ENCODE measurements at places on chromosomes 3 and 15.
A peak's percentile ranks its signal among the peaks of the same experiment; 100 is the strongest.

DNA sequence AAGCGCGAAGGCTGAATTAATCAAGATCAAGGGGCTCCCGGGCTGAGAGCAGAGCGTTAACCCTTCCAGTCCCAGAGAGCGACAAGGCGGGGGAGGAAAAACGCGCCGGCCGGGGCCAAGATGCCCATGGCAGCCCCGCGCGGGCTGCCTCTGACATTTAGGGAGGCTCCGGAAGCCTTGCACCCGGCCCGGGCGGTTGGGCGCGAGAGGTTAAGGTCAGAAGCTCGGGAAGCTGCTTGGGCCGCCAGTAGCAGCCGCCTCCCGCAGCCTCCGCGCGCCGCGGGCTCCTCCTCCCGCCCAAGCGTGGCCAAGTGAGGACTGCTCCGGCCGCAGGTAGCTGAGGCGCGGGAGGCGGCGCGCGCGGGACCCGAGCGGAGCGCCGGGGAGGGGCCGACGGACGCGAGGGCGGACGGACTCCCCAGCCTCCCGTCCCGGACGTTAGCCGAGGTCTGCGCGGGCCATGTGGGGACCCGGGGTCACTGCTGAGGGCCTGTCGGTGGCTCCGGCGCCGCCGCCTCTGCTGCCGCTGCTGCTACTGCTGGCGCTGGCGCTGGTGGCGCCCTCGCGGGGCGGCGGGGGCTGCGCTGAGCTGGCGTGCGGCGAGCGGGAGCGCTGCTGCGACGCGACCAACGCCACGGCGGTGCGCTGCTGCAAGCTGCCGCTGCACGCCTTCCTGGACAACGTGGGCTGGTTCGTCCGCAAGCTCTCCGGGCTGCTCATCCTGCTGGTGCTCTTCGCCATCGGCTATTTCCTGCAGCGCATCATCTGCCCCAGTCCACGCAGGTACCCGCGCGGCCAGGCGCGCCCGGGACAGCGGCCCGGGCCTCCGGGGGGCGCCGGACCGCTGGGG is at the start of gene C3orf80:
Gene C3orf80, plus strand, starts transcription at position 247 of the 850 bp plus-strand sequence. Its CDS starts 214 bp downstream, at position 461.
- peak; percentile 93 for DNase-seq

DNA sequence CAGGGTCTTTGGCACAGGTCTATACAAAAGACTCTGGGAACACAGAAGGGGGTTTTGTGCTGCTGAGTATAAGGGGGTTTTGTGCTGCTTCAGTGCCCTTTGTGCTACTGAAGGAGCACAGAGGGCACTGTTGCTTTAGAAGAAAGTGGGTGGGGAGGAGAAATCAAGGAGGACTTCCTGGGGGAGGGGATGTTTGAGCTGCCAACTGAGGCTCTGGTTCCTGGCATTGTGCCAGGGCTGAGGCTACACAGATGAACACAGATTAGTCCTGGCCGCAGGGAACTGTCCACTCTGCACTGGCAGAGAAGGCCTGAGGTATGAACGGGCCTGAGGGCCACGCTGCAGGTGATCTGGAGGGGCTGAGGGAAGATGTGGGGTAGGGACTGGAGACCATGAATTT is 32.2 kb upstream of the SEC13 start:
- DNase-seq, result no peak

- no peak for DNase-seq
These were observed 22.4 kb downstream of the NANOGP8 start for GRCh38 chr15:35062738-35063099.

DNA sequence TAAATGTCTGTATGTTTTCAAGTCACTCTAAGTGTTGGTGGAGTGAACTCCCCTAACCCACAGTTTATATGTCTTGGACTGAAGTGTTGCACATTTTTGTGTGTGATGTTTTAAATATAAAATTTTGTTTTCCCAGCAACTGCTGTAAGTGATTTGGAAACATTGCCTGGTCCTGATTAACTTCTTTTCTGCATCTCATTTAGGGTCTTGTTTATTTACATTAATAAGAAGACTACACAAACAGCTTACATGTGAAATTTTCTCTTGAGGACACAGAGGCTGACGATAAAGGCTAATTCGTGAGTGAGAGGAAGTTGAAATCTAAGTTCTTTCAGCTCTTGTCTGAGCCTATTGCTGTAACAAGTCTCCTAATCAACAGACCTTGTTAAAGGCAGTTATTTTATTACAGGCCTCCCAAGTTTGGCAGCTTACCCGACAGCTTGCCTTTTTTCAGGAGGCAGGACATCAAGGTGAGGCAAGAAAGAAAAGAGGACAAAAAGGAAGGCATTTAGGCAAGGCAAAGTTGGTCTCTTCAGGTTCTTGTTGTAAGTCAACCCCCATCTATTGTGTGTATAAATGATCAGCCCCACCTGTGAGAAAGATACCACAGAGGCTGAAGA is 177.7 kb upstream of the NR2E3 start:
- no peak for DNase-seq

- no peak for DNase-seq
These were observed 522.4 kb upstream of the NAALADL2 start for GRCh38 chr3:174336784-174337183.

GRCh38 chr3:10907262-10907661 is 85.3 kb upstream of the SLC6A1 start:
- DNase-seq, result no peak

DNA sequence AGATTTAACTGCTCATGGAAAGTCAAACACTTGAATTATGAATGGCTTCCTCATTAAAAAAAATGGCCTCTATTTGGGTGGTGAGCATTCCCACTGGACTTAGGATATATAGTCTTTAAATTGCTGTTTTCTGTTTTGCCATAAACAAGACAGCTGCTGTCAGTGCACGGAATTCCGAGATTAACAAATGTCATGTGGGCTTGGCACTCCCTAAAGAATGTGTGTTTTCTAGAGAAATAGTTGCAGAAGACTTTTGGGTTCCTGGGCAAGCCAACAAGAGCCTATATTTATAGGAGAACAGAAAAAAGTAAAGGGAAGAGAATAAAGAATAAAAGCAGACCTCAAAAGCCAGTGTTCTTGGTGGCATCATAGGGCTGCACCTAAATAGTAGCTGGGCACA is 13.6 kb upstream of the TFG start:
- no peak for DNase-seq

DNA sequence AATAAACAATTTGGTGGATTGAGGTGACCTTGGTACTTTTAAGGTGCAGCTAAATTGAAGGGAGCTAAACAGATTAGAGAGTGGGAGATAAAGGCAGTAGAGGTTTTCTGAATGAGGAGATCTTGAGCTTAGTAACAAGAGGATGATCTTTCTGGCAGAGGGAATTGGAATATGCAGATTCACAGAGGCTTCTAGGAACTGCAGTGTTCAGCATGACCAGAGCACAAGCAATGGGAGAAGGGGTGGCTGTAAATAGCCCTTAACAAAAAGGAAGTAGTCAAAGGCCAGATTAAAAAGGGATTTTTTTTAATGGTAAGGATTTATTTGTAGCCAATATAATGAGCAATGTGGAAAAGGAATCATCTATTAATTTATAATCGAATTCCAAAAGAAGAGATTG is 5.7 kb upstream of the BNIP2 start:
- DNase-seq, result no peak

GRCh38 chr15:100175406-100176114 is 166.2 kb downstream of the ADAMTS17 start:
- DNase-seq, result no peak

- DNase-seq, result no peak
These were observed 141.9 kb downstream of the TPRA1 start for GRCh38 chr3:127448671-127449070.

DNA sequence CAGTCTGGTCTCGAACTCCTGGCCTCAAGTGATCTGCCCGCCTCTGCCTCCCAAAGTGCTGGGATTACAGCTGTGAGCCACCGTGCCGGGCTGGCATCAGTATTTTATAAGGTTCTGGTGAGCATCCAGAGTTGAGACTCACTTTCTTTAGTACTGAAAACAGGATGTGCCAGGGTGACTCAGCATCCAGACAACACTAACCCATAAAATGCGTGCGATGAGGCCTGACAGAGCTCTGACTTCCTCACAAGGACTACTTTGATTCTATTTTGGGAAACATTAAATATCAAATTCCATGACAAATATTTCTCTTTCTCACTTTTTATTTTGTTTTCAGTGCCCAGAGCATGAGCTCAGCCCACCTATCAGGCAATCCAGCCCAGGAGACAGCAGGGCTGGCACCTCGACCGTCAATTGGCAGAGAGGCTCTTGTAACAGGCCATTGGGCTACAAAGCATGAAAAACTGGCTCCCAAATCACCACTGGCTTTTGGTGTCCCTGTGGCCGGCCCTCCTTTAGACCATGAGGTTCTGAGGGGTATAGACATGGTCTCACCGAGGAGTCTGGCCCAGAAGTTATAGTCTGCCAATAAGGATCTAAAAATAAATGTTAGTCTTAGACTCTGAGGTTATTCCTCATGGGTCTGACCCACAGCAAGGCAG is 75.0 kb downstream of the FEM1B start:
- peak; percentile 86 for DNase-seq

GRCh38 chr3:60048447-60048848 is 998.6 kb upstream of the CFAP20DC start:
- no peak for DNase-seq

GRCh38 chr3:174168026-174168425 is 691.1 kb upstream of the NAALADL2 start:
- DNase-seq, result no peak

DNA sequence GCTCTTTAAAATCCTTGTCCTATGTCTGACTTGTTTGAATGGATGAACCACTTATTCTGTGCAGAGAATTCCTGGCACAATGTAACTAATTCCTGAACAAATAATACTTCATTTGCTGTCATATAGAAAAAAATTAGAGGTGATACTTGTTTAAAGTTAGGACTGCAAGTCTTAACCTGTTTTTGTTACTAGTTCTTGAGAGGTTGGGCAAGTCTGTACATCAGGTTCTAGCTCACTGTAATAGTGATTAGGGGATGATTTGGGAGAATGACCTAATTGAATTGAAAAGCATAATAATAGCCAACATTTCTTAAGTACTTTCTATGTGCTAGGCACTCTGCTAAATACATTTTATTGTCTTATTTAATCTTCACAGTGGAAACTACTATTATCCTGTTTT is 49.3 kb downstream of the GMPS start:
- DNase-seq, result no peak

DNA sequence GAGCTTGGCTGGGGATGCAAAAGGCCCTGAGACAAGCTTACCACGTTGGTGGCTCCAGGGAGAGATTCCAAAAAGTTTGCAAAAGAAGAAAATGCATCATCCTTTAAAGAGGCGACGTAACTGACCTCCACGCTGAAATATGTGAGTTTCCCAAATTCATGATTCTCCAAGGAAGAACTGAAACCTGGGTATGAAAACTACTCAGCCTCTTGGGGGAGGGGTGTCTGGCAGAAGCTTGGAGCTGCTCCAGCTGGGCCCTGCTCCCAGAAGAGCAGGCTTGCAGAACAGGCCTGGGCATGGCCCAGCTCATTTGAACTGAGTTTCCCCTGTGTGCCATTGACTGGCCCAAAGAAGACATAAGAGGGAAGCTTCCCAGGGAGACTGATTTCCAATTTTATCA is 20.5 kb downstream of the CPN2 start:
- DNase-seq, result no peak

DNA sequence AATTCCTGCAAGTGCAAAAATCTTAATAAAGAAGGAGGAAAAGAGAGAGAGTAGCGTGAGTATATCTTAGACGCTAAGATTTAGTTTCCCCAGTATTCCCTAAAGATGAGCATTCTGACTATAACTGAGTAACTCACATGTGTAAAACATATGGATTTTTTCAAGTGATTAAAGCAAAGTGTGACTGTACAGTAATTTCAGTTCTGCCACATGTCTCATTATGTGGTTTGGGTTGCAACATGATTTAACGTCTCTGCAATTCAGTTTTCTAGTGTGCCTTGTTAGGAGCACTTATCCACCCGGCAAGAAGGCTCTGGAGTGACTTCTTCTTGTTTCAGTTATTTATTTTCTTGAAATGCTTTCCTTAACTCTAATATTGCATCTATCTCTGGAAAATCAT is 514.1 kb downstream of the ROBO1 start:
- DNase-seq, result no peak

- DNase-seq, result no peak
These were observed 173.6 kb downstream of the MECOM start for GRCh38 chr3:169489775-169490546.

- DNase-seq, result no peak
These were observed 2.1 kb downstream of the MAGEL2 start for GRCh38 chr15:23645371-23646164.

- DNase-seq, result peak; percentile 63
These were observed 641 bp downstream of the ACVR2B start for GRCh38 chr3:38454178-38454883.

Data from hematopoietic multipotent progenitor cell treated with erythropoietin and hydrocortisone succinate and interleukin-3 and kit ligand, for 4 days (in vitro differentiated cells).